ENCODE measurements at places on chromosomes 1 and 21.

GRCh38 chr1:153933430-153933829 is 10.7 kb upstream of the GATAD2B start:
- DNase-seq, result no peak

GRCh38 chr21:38505654-38506523 is 7.6 kb upstream of the ERG start:
- peak; percentile 42 for DNase-seq

DNA sequence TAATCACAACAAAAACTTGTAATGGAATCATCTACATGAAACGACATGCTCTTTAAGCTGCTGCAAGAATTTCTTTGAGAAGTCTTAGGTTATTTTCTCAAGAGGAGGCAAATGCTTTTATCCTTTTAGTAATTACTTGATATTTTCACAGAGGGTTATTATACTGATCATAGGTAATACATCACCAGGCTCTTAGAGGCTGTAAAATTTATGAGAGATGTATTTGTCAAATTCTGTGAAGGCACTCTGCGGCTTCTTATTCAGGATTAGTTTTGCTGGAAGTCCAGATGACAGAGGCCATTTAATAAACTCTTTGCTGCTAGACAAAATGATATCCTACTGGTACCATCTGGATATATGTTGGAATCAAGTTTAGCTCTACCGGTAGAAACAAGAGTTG is 624.3 kb upstream of the BRINP3 start:
- no peak for DNase-seq

DNA sequence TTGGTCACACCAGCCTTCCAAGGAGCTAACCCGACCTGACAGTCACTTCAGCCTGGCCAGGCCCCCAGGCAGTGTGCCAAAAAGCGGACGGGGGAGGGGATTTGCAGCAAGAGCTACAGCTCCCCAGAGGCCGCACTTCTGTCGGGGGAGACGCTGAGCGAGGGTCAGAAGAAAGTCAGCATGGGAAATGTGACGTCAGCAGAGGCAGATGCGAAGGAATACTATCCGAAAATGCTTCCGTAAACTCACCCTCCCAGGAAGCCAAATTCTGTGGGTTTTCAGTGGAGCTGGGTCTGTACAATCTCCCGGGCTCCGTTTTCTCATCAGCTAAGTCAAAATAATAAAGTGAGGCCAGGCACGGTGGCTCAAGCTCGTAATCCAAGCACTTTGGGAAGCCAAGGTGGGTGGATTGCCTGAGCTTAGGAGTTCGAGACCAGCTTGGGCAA is 28.5 kb upstream of the ECE1 start:
- peak; percentile 94 for DNase-seq

- DNase-seq, result no peak
These were observed 142.3 kb downstream of the TRIM33 start for GRCh38 chr1:114368560-114369255.

- no peak for DNase-seq
These were observed 169.2 kb upstream of the HP1BP3 start for GRCh38 chr1:20956272-20956671.

DNA sequence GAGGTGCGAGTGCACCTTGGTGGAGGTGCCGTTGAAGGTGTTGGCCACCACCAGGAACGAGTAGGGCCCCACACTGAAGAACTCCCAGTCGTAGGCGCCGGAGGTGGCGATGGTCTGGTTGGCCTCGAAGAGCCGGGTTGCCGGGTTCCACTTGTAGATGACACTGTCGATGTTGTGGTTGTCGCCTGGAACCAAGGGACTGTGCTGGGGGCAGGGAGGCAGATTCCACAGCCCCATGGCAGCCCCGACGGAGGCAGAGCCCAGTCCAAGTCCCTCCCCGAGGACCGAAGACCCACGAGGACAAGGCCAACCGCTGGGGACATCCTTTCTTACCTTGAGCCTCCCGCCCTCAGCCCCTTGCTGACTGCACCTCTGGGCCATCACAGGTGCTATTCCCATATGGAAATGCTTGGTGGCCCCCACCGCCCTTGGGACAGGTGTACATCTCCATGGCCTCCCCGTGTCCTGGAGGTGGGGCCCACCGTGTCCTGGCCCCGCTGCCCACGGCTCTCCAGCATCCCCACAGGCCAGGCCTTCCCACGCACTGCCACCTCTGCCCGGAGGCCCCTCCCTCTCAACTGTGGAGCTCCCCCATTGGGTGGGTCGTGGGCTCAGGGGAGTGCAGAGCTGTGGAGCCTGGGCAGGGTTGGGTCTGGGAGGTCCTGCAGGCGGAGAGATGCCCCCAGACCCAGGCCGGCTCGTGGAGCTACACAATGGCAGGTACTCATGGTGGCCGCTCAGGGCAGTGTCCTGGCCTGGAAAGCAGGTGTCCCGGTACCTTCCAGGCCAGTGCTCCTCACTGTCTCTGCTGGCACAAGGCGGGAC is 17.9 kb downstream of the KRTAP10-1 start:
- DNase-seq, result no peak

GRCh38 chr1:220045356-220046051 is 801 bp downstream of the EPRS1 start:
- no peak for DNase-seq

DNA sequence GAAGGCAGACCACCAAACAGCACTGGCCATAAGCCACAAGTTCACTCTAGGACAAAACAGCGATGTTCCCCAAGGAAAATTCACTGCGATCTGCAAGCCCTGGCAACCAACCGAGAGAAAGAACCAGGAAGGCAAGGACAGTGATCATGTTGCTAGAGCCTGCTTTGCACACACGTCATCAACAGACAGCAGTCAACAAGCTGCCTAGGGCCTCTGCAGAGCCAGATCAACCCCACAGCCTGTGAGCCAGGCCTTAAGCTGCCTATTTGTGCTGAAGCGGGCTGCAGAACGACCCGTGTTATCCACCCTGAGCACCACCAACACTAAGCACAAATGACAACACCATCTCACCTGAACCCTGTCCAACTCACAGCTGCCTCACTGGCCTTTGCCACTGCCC is 6.2 kb upstream of the YRDC start:
- DNase-seq, result no peak
